Bronchial smooth muscle cell (primary cell): ENCODE measurements at places on chromosomes 13 and 19. TPM values are rescaled to one million over a fixed set of nuclear protein-coding genes. Genes with fewer than 3 reads are reported as not detected.

The HRC gene
- total RNA-seq: 0.09 TPM in 1 of 2 replicates, not detected in the other

The MYH14 gene
- under 0.01 and 0.09 TPM in 2 replicates for total RNA-seq

The SIGLEC12 gene
- not detected in 2 replicates for total RNA-seq

The C1QTNF9 gene
- total RNA-seq: 0.09 TPM in 1 of 2 replicates, not detected in the other

The CNOT3 gene
- 6.9 and 10.6 TPM in 2 replicates for total RNA-seq

The ADAMTSL5 gene
- total RNA-seq: 3.9 and 4.7 TPM in 2 replicates

The TEKTIP1 gene
- not detected in 2 replicates for total RNA-seq

The TMEM272 gene
- not detected in 2 replicates for total RNA-seq

The TRPM4 gene
- total RNA-seq: 16.5 and 17.5 TPM in 2 replicates

The ZNF699 gene
- 5.7 and 6.9 TPM in 2 replicates for total RNA-seq

The PDX1 gene
- not detected in 2 replicates for total RNA-seq

The ADGRL1 gene
- 2.0 and 3.8 TPM in 2 replicates for total RNA-seq

The KL gene
- under 0.01 TPM in 1 of 2 replicates, not detected in the other for total RNA-seq
